ENCODE measurements at places on chromosomes 1 and 21.

DNA sequence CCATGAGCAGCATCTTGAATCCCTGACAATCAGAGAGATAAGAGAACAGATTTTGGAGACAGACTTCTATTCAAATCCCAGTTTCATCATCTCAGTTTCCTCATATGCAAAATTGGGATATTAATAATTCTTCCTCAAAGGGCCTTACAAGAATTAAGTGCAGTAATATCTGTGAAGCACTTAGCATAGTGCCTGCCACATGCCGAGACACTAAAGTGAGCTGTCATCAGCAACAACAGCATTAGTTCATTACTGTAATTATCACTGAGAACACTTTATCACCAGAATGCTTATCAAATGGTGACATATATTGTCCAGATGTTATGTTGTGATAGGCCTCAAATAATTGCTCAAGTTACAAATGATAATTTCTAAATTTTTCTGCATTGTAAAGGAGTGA, 922 bp upstream of the FCRLB start:
- no peak for DNase-seq

DNA sequence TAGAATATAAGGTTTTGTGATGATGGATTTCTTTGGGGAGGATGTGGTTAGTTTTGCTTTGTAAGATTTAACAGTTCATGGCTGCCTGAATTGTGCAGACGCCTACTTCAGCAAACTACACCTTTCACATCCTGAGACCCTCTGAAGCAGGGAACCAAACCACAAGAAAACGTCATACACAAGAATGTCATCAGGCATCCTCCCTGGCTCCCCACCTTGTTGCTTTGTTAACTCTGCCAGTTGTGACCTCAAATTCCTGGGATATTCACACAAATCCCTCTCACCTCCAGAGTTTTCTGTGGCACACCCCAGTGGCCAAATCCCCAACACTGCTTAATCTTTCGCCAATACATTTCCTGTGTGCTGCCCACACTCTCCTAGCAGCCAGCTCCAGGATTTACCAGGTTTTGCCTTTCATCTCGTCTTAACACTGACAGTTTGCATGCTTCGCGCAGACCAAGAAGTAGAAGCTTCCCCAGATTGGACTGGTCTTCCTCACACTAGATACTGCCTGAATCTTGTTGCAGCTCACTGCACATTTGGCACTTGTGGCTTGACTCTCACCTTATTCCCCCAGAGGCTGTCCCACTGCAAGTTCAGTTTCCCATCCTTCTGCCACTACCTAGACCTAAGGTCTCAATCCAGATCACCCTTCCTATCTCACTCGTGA, 51.1 kb upstream of the CTTNBP2NL start:
- no peak for DNase-seq

- DNase-seq, result no peak
These were observed 647 bp downstream of the RO60 start for GRCh38 chr1:193060115-193060403.

- no peak for DNase-seq
These were observed 19.5 kb downstream of the FTCD start for GRCh38 chr21:46135782-46136395.

GRCh38 chr1:91879733-91880132, 6.2 kb downstream of the TGFBR3 start:
- no peak for DNase-seq

DNA sequence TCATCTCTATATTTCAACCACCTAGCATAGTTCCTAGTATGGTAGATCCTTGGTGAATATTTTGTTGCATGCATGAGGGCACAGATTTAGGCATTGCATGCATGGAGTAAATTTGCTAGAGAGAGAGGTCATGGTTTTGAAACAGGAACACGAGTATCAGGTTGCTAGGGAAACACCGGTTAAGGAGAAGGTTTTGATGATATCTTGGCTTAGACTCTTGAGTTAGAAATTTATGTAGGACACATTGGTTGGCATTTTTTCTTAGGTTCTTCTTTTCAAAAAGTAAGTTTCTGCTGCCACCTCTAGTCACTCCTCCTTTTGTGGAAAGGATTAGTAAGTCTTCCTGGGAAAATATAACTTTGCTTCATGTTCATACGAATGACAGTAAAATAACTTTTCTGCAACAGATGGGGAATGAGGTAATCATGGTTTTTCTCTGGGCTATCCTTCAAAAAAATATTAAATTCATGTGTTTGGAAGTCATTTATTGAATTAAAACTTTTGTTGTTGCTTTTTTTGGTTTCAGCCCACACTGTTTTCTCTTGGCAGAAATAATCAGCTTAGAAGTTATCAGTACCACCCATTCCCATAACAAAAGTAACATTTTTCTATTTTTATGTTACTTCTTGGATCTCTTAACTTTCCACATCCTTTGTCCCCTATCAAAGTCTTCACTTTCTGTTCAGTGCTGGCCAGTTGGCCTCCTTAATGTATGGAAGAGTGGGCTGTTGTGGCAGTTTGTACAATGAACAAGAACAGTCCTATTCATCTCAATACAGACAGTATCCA, 97.3 kb downstream of the PLA2G4A start:
- DNase-seq, result no peak

GRCh38 chr1:15418806-15419515, 9.3 kb downstream of the EFHD2 start:
- DNase-seq, result no peak

GRCh38 chr1:14082331-14082730, 382.3 kb downstream of the PRDM2 start:
- DNase-seq, result no peak

DNA sequence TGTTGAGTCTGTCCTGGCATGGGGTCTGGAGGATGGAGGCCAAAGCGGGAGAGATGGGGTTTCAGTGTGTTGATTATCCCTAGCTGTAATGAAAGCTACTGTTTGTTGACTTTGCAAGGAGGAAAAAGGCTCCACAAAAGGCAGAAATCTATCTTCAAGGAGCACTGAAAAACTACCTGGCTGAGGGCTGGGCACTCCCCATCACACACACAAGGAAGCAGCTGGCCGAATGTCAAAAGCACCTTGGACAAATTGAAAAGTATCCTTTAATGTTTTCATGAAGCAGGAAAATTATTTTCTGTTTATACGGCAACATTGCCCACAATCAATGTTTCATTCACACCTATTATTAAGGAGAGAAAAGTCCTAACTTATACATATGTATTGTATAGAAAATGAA, 27.8 kb upstream of the PWP2 start:
- no peak for DNase-seq

DNA sequence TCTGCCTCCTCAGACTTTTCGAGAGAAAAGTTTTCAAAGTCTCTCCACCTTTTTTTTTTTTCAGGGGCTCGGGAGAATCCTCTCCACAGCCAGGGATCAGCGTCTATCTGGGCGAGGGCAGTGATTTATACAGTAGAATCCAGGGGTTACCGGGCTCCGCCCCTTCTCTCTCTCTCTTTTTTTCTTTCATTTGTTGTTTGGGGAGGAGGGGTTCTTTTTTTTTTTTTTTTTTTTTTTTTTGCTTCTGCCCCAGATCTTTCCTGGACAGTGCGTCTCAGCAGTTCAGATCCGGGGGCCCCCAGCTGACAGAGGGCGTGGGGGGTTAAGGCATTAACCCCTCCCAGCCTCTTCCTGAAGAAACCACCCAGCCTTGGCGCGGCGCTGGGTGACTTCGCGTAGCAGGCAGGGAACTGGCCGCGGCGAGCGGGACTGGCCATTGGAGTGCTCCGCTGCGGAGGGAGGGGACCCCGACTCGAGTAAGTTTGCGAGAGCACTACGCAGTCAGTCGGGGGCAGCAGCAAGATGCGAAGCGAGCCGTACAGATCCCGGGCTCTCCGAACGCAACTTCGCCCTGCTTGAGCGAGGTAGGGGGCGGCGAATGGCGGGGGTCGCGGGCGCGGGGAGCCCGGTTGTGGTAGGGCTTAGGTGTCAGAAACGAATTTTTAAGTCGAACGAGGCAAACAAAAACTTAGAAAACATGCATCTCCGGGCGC, at the start of gene S1PR1:
Gene S1PR1 (plus strand): TSS at position 504 of the 713 bp plus-strand sequence. CDS start 1,966 bp downstream, outside the sequence.
- DNase-seq, result peak; percentile 67

GRCh38 chr1:107593501-107594209, 371.3 kb downstream of the VAV3 start:
- DNase-seq, result no peak

DNA sequence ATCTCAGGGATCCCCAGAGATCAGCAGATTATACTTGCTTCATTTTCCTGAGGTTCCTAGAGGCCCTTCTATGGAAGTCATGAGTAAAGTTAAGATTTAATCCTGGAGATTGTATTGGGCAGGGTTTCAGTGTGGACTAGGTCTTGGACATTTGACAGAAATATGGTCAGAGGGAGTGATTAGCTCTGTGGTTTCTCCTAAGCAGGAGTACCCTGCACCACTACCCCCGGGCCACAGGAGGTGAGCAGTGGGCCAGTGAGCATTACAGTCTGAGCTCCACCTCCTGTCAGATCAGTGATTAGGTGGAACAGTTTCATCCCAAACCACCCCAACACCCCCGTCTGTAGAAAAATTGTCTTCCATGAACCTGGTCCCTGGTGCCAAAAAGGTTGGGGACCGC, 43.2 kb downstream of the PHACTR4 start:
- DNase-seq, result no peak

- DNase-seq, result no peak
These were observed 541.6 kb upstream of the CAMK1G start for GRCh38 chr1:209041927-209042326.

DNA sequence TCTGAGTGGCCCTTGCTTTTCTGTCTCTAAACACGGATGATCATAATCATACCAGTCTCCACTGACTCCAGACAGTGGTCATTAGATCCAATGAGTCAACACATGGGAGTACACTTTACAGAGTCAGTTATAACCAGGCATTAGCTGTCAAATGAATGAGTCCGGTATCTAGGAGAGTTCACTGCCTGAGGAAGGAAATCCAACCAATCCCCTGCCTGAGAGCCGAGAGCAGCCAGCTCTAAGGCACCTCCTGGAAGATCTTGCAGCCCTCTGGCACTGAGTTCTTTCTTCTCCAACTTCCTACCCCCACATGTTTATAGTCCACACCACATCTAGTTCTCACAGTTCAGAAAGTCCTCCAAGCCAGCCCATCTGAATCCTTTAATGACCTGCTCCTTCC, 29.4 kb upstream of the RBM15 start:
- no peak for DNase-seq

GRCh38 chr1:14945132-14946010, 208.2 kb upstream of the TMEM51 start:
- DNase-seq, result no peak

DNA sequence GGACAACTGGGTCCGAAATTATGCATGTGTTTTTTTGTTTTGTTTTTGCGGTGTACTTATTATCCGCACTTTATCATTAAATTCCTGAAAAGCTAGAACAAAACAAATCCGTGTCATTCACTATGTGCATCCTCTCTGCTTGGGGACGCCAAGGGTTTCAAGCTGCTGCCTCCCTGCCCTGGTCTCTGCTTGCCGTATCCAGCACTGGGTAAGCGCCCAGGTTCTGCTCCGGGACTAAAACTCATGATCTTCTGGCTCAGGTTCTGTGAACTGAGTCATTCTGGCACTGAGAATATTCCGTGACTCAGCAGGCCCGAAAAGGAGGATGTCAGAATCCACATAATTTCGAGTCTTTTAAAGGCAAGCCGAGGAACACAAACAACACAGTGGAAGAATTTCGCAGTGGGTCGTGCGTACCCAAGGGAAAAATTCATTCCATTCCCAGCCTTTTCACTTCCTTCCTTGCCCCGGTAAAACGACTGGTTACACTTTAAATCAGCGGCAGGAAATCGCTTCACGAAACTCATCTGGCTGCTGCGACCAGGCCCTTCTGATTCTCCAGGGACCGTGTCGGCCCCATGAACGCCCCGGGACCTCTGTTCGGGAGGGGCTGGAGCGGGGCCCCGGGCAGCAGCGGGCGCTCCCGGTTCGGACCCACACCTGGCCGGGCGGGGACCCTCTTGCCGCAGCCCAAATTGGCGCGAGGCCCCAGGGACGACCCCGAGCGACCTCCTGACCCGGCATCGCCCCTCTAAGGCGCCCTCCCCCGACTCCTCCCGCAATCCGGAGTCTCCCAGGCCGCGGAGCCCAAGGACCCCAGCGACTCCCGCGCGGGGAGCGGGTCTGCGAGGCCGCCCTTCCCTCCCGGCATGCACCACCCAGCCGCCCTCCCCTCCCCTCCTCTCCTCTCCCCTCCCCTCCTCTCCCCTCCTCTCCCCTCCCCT, 746 bp upstream of the LAMC1 start:
- DNase-seq, result no peak

DNA sequence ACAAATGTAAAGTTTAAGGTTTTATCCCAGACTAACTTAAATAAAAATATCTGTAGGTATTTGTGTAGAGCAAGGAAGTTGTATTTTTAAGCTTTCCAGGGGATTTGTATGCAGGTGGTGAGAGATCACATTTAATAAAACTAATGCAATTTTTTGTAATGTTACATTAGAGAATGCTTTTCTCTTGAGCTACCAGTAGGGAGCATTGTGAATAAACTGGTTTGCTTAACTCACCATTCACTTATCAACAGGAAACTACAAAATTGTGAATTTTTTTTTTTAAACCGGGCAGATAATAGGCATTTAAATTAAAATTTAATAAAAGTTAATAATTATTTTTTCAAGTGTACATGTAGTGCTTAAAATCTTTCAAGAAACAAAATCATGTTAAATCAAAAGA, 78.6 kb downstream of the IVNS1ABP start:
- no peak for DNase-seq

- DNase-seq, result no peak
These were observed 20.0 kb upstream of the ALDH4A1 start for GRCh38 chr1:18922319-18922726.

GRCh38 chr21:15332572-15332971, 267.8 kb upstream of the NRIP1 start:
- DNase-seq, result no peak

DNA sequence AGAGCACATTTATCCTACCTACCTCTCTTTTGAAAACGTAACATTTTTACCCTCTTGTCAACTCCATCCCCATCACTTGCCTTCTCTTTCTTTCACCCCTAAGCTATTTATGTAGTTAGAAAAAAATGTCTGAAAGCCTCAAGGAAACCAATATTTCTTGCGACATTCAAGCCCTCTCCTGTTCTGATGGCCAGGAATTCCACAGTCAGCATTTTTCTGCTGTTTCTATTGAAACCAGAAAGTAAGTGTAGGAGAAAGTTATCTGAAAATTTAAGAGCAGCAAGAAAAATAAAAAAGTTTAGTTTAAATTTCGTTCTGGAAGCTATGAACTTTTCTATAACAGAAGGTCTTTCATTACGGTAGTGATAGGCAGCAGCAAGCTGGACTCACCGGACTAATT, 247.6 kb upstream of the PBX1 start:
- DNase-seq, result no peak

- no peak for DNase-seq
These were observed 188.4 kb downstream of the RRAGC start for GRCh38 chr1:38671221-38671620.
